Forelimb muscle (tissue), 1 donor: ENCODE measurements at places on chromosomes 11 and 22. TPM values are rescaled to one million over a fixed set of nuclear protein-coding genes. Genes with fewer than 3 reads are reported as not detected.

The CFAP300 gene
- 1.5 TPM for polyA plus RNA-seq

- no peak for DNase-seq
Measured at GRCh38 chr11:61110255-61111049, 8.2 kb downstream of the CD5 start.

- DNase-seq, result no peak
Measured at GRCh38 chr11:8811571-8811970, 99.4 kb upstream of the AKIP1 start.

GRCh38 chr11:110131386-110132123 is 38.4 kb downstream of the ZC3H12C start:
- DNase-seq, result no peak

The GRAMD1B gene
- polyA plus RNA-seq, result 9.5 TPM

The APOA5 gene
- polyA plus RNA-seq, result not detected

The IGLL1 gene
- polyA plus RNA-seq, result 0.76 TPM

DNA sequence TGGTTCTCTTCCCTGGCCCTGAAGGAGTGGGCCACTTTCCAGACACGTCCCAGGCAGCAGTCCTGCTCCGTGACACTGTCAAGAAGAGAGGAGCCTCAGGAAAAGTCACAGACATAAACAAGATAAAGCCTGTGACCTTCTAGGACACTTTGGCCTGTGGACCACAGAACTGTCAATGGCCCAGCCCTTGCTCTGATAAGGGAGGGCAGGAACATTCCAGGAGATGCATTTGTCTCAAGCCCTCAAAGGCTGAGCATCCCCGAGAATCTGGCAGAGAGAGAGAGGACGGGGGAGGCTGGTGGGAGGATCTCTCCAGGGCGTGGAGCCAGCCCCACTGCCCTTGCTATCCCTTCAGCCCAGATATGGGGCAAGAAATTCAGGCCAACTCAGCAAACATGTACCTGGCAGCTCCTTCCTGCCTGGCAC is 476.4 kb downstream of the INSC start:
- DNase-seq, result no peak

The PNPLA3 gene
- 0.43 TPM for polyA plus RNA-seq

GRCh38 chr11:13949876-13950275 is 12.6 kb upstream of the SPON1 start:
- DNase-seq, result no peak

DNA sequence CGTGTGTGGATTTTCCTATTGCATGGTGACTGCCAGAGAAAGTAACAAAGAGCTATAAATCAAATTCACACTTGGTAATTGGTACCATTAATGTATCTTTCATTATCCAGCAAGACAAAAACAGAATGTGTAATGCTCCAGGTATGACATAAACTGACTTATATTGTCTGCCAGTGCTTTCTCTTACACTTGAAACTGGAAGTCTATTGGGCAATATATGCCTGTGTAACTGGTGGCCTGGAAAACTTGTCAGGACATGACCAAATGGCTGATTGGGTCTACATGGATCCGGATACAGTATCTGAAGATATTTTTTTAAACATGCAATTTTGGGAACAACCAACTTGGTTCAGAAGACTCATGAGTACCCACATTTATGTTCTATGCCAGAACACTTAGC is 174.6 kb upstream of the ARHGAP42 start:
- DNase-seq, result no peak

DNA sequence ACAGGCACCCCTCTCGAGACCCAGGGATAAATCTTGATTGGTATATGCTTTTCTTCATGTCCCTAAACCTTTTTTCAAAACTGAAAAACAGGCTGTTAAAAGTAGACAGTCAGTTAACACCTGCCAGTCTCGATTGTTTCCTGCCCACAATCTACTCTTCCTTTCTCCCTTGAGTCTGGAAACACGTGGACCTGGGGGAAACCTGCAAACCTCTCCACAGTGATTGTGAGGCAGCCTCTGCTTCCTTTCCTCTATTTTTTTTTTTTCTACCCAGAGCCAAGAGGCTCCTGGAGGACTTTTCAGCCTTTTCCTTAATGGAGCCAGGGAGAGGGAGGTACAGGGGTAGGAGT is 69.4 kb upstream of the CLMP start:
- no peak for DNase-seq

DNA sequence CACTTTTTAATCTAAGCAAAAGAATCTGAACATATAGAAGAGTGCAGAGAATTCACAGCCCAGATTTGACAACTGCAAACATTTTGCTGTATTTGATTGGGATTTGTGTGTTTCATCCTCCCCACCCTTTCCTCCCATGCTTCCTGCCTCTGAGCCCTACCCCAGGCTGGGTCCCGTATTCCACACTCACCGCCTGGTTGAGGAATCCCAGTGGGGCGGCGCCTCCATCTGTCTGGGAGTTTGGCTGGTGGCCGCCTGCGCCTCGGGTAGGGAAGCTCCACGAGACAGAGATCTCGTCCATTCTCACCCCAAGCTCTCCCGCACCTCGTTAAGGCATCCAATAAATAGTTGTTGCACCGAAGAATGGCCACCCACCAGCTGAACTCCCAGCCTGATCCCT is 105.9 kb upstream of the SLC22A12 start:
- DNase-seq, result no peak

GRCh38 chr11:117837070-117837776 is 12.7 kb upstream of the FXYD2 start:
- DNase-seq, result no peak

DNA sequence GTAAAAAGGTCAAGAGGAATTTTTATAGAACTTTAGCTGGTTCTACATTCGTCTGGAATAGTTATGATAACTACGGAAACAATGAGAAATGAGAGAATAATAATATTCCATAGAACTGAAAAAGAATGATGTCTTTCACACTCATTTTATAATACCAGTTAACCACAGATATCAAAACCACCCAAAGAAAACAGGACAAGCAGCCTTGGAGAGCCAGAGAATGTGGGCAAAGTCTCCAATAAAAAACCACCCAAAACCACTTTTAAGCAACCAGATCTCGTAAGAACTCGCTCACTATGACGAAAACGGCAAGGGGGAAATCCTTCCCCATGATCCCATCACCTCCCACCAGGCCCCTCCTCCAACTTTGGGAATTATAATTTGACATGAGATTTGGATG is 60.8 kb downstream of the ARHGAP32 start:
- no peak for DNase-seq

The DERL3 gene
- 0.66 TPM for polyA plus RNA-seq

The TXN2 gene
- 107 TPM for polyA plus RNA-seq

DNA sequence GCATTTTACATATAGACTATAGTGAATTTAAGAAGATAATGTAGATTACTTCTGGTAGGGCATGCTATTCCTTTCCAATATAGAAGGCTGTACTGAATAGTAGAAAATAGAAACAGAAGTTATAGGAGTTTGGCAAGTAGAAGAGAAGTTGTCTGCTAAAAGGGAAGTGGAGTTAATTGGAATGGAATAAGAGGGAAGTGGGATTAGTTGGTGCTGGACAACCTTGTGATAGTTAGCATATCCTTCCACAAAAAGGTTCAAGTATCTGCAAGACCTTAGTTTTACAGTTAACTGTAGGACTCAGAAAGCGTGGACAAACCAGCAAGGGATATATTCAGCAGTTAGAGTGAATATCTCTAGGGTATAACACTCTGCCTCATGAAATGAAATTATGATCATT is 185.5 kb downstream of the SWAP70 start:
- DNase-seq, result no peak

DNA sequence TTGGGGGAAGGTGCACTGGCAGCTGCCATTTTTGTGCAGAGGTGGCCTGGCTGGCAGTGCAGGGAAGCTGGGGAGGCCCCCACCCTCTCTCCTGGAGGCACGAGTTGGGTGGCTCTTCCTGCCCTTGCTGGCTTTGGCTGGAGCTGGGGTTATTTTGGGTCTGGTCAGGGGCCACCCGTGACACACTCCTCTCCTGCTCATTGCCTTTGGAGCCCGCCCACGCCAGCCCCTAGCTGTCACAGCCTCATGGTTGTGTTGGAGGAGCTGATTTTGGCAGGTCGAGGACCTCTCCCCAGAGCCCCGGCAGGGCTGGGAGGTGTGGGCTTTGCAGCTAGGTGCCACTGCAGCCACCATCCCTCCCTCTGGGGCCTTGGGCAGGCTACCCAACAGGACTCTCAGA is 21.5 kb downstream of the FBLN1 start:
- DNase-seq, result no peak

DNA sequence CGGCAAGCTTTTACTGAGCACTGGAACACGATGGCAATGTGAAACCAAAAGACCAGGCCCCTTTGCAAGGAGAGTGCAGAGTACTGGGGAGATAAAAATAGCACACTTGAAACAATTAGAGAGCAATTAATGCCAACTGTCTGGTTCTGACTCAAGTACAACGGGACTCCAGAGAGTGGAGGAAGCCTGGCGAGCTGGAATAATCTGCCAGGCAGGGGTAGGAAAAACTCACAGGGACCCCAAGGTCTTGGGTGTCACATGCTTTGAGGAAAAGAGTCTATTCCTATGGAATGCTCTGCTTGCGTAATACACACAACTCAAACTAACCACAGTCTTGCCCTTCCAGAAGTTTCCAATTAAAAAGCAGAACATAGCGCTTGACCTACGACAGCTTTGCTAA is 113.0 kb upstream of the CLMP start:
- no peak for DNase-seq

DNA sequence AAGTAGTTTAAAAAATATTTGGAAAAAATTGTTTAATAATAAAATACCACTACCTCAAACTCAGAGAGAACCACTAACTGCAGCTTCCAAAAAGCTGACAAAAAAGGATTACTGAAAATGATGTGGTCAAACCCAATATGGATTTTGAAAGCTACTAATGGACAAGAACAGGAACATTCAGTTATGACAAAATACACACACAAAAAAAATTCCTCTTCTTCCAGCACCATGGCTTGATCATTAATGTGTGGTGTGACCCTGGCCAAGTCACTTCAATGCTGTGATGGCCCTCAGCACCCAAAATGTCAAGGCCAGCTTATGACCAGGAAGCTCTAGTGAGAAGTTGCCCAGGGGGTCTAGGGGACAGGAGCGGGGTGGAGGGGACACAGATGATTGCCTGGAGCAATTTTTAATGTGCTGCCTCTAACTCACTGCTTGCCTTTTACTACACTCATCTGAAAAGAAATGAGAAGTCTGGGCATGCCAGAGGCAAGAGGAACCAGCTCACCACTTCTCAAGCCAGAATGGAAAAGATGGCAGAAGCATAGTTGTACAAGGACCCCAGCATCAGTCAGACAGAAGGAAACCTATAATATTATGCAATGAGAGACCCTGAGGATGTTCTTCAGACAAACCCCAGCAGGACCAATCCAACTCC is 2.2 kb downstream of the SMCO4 start:
- no peak for DNase-seq

GRCh38 chr22:30934053-30934452 is 34.5 kb downstream of the MORC2 start:
- DNase-seq, result no peak

DNA sequence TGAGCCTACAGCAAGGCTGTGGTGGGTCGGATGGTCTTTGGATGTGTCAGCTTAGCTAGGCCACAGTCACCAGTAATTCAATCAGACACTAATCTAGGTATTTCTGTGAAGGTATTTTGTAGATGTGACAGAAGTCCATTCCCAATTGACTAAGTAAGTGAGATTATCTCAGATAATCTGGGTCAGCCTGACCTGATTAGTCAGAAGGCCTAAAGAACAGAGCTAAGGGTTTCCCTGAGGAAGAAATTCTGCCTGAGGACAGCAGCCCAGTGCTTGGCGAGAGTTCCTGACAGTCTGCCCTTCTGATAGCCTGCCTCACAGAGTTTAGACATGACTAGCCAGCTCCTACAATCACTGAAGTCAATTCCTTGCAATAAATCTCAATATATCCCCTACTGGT is 28.7 kb downstream of the GUCD1 start:
- no peak for DNase-seq

The SSH3 gene
- polyA plus RNA-seq, result 17.6 TPM

GRCh38 chr11:61730240-61730994 is 22.0 kb upstream of the MYRF start:
- DNase-seq, result no peak
